Stimulated activated CD4-positive, alpha-beta T cell treated with anti-CD3 and anti-CD28 coated beads, Interleukin-1b, Interleukin-23, amount 100 ng/mL, for 1 hour (primary cell): ENCODE measurements at places on chromosomes 1 and 21.

DNA sequence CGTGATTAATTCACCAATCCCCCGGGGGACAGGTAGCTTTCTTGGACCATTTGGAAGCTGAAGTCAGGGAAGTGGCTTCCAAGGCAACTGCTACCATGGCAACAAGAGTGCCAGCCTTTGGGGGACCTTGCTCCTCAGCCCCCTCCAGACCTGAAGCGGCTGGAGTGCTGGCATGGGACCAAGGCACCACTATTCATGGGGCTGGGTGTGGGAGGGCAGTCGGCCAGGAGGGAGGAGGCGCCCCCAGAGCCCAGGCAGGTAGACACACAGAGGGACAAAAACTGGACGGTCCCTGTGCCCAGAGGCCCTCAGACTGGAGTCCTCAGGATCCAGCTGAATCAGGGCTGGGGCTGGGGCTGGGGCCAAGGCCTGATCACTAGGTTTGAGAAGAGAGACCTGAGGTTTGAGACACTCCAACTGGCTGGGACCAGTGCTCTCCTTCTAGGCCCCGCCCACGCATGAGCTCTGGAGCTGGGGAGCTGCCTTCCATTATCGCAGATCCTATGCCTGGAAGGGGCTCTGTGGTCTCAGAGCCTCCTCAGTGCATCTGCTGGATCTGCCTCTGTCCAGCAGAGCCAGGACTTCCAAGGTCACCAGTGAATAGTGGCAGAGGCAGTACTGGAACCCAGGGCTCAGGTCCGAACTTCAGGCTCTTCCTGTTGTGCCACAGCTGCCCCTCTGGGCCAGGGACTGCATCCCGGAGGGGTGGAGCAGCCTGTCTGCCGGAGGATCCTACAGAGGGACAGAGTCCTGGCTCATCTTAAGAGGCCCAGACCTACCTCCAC lies 3.3 kb upstream of the KNCN start:
- DNase-seq, result no peak

- no peak for DNase-seq
Observed at GRCh38 chr21:46183910-46184624, at the start of gene SPATC1L. Gene SPATC1L, minus strand, starts transcription at chr21:46184459. Its CDS starts 1,643 bp downstream, at chr21:46182816.

GRCh38 chr21:44017601-44018000 lies 5.5 kb downstream of the TRAPPC10 start:
- DNase-seq, result no peak

GRCh38 chr1:114976891-114977290 lies 52.7 kb upstream of the TSHB start:
- no peak for DNase-seq

DNA sequence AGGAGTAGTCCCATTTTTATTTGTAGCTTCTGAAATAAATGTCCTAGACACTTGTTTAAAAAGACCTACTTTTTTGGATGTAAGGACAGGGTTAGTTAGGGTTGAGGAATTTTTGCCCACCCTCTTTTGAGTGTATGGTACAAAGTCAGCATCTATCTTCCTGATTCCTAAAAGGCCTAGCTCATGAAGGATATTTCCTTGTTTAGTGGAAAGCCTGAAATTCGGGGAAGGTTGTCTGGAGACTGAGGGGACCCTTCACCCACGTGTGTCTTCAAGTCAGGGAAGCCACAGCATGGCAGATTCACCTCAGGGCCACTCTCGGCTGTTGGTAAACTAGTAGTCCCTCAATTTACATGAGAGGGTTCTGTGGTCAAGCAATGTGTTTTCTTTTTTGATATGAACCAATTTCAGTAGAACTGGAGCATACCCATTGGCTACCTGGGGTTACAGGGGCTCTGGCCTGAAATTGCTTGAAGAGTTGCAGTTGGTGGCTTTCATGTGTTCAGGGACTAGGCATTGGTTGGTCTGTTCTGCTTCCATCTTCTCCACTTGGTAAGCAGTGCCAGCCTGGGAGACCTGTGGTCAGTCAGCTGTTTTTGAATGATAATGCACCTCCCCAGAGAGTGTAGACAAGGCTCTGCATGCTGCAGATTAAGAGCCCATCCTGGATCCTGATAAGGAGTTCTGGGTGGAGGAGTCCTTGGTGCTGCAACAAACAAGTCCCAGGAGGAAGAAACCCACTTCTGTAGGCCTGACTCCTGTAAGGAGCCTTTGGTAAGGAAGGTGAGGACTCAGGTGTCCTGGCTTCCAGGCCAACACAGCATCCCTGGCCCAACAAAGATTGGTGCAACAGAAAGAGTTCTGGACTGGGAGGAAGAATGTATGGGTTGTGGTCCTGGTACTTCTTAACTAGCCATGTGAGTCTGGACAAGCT lies 6.3 kb downstream of the BTG2 start:
- no peak for DNase-seq

- no peak for DNase-seq
Observed at GRCh38 chr1:15090373-15090772, 63.2 kb upstream of the TMEM51 start.

- DNase-seq, result no peak
Observed at GRCh38 chr21:31667132-31667531, 7.6 kb downstream of the SOD1 start.

- DNase-seq, result no peak
Observed at GRCh38 chr1:68331117-68331865, 99.0 kb upstream of the WLS start.

GRCh38 chr1:154575147-154575927 lies 7.8 kb downstream of the CHRNB2 start:
- no peak for DNase-seq

DNA sequence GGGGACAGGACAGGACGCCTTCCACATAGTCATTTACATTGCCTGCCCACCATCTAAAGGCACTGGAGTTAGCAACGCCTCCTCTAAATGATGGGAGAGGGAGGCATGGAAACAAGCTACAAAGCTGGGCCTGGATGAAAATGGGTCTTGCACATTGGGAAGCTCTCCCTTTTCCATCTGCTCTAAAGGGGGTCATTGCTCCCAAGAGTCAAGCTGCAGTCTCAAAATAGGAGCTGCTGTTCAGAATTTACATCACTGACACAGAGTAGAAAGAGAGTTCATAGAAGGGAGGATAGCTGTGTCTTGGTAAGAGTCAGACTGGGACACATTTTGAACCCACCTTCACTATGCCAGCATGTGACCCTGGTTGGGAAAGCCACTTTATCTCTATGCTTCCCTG lies 26.6 kb downstream of the RCSD1 start:
- DNase-seq, result no peak

GRCh38 chr1:172473302-172473701 lies 29.4 kb upstream of the PIGC start:
- no peak for DNase-seq

GRCh38 chr1:60802884-60803283 lies 279.5 kb upstream of the NFIA start:
- DNase-seq, result no peak

DNA sequence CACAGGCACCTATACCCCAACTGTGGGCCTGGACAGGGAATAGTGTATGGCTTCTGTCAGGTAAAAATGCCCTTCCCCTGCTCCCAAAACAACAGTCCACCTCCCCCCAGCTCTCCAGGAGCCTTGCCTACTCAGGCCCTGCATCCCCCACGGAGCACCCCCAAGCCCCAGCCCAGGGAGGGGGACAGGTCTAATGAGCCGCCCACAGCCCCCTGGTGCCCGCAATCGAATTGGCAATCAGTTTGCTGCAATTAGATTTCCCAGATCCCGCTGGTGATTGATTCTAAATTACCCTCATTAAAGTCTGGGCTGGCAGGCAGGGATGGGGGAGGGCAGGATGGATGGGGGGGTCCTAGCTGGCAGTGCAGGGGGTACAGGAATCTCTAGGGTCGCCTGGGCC lies 8.1 kb downstream of the SDC3 start:
- no peak for DNase-seq

DNA sequence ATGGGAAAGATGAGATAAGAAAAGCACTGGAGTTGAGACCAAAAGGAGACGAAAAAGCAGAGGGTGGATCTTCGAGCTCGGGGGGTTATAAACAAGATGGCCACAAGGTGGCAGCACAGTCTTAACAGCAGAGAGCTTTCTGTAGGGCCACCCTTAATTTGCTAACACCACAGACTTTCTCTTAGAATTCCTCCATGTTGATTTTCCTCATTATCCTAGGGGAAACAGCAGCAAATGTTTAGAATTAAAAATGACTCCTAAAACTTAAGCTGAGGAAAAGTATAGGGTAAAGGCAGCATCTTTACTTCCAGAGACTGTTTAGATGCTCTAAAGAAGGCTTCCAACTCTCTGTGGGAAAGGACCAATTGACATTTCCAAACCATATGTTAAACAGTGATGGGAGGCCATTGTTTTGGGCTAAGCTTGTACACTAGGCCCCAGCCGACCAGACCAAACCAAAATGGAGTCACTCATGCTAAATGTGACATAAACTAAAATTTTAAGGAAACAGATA lies 2.5 kb upstream of the APOBEC4 start:
- DNase-seq, result peak; percentile 60

- no peak for DNase-seq
Observed at GRCh38 chr1:245046769-245047168, 108.0 kb upstream of the KIF26B start.

GRCh38 chr21:17789656-17790055 lies 29.5 kb downstream of the C21orf91 start:
- DNase-seq, result no peak

DNA sequence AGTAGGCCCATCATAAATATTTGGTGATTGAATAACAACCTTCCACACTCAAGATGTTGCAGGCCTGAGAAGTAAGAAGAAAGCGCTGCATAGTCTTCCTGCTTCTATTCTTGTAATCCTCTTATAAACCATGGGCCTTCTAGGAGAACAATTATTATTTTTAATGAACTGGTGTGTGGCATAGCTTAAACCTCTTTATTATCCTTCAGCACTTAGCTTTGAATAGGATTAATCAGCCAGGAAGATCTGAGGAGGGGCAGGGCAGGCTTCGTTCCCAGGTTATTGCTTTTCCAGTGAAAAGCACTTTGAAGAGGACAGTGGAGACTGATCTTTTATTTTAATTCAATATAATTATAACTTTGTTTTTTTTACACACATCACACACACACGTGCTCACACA lies 42.3 kb downstream of the KIF26B start:
- DNase-seq, result no peak

DNA sequence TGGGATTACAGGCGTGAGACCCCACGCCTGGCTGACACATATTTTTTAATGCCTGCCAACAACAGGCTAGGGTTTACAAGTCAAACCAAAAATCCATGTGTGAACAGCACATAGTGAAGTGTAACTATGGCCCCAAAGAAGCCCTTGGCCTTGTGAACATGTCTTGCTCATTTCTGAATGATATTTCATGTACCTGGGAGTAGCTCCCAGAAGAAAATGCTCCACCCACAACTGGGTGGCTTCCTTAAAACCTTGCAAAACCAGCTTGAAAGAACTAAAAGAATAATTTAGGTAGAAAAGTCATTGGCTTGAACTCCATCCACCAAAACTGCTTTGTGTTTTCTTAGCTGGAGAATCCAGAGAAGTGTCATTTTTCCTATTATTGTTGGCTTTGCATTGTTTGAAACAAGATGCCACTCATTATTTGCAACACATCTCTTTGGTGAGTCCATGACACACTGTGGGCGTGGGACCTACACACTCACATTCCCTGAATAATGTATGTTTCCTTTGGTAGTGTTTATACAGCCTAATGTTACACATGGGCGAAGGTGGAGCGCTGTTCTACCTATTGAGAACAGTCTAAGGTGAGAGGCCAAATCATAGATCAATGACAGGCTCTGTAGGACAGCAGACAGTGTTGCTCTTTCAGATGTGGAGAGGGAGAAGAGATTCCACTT lies 28.5 kb upstream of the SDE2 start:
- no peak for DNase-seq

GRCh38 chr1:156498432-156499193 lies 2.0 kb downstream of the MEF2D start:
- DNase-seq, result no peak

DNA sequence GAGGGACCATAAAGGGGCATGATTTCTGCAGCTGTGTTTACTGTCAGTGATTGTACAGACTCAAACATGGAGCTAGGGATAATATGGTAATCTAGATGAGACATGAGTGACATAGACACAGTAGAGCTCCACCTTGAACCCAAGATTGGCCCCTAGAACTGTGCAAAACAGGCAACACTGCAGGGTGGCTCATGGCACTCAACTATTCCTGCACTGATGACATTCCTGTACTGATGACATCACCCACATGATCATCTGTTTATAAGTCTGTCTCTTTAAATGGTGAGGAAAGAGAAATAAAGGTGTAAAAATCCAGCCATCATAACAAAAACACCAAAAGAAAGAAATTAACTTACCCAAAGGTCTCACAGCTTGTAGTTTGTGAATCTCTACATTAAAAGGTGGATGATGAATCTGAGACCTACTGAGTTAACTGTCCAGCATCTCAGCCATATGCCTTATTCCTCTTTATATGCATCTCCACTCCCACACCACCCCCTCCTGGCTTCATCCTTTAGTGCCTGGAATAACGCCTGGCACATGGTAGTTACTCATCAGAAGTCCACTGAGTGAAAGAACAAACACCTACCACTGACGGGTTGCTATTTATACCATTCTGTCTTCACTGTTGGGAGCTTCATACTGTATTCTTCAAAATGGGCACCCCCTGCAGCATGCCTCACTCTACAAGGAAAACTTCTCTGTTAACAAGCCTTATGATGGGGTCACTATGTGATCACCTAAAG lies at the start of gene LRRC53:
LRRC53 (minus strand) TSS at position 442 of the 746 bp plus-strand sequence. CDS start 29,262 bp downstream, outside the sequence.
- no peak for DNase-seq

DNA sequence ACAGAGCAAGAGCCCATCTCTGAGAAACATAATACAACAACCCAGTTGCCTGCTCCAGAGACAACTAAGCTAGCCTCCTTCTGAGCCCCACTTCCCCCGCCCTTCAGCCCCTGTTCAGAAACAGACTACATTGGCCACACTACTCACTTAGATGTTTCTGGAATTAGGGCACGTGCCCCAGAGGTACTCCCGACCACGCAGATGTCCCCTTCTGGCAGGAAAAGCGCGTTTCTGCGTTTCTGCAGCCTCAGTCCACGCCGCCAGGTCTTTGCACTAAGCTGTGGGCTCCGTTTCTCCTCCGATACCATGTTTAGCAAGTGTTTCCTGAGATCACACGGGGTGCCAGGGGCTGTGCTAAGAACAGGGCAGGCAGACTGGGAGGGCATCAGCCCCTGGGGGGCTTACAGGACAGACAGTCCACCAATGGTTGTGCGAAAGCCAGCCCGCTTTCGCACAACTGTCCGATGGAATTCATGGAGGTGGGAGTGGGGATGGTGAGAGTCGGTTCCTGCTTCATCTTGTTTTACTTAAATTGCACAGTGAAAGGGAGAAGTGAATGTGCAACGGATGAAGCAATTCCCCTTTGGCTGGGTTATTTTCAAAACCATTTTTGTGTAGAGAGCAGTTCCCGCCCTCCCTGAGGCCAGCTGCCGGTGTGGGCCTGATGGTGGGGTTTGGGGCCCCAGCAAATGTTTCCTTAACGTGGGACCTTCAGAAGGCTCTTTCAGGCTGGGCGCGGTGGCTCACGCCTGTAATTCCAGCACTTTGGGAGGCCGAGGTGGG lies 2.7 kb downstream of the PIK3CD start:
- DNase-seq, result no peak

DNA sequence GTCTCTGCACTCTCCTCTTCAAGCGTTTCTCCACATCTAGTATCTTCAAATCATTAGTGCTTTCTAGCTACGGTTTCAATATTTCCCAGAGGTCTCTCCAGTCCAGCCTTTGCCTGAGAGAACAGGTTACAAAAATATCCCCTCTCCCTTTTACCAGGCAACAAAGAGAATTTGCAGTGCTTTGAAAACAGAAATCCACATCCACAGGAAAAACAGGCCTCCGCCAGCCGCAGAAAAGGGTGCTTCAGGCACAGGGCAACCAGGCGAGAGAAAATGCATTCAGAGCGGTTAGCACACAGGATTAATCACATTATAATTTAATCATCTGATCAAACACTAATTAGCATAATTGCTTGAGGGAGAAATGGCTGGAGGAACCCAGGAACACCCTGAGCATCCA lies 13.8 kb downstream of the DSCAM start:
- no peak for DNase-seq
